Islet precursor cell (in vitro differentiated cells): ENCODE measurements at places on chromosomes 4 and X.

DNA sequence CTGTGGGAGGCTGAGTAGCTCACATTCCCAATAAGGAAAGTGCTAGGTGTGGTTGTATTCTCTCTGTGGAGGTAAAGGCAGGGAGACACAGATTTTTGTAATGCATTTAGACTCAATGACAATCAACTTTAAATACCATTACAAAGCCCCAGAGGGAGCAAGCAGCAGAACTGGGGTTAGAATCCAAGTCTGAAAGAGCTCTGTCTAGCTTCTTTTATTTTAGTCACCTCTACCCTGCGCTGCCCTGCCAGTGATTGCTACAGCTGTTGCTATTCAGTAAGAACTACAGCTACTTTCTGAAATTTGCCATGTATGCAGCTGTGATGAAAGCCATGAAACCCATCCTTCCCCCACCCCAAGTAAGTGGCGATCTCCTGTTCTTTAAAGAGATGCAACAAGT is 22.5 kb downstream of the SLC39A8 start:
- no peak for DNase-seq

DNA sequence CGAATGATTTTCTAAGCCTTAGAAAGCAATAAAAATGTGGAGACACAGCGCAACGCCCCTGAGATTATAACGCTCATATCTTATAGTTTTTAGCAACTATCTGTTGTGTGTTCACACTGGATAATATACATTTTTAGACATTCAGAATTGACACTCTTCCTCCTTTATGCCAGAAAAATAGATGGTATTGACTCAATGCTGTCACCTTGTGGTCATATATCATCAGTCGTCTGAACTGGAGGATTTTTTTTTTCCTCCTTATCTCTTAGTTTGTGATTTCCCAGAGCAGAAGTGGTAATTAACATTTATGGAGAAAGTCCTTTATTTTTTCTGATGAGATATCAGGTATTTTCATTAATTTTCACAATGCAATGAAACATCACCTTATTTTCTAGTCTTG is 759.6 kb downstream of the RAB28 start:
- no peak for DNase-seq

DNA sequence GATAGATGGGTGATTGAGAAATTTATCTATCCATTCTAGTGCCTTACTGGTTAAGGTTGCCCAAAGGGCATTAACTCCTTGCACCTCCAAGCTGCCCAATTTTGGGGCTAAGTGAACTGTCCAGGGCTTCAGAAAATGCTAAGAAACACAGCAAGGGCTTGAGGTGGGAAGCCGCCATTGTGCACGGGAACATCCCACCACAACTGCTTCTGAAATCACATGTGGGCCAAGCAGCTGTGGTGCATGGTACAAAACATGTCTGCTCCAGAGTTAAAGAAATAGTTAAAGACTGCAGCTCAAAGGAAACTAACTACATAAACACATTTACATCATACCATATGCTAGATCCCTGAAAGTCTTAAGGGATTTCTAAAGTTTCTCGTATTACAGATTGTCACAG is 144.3 kb upstream of the NDST3 start:
- DNase-seq, result no peak

- DNase-seq, result no peak
Measured at GRCh38 chr4:145492376-145492775, 10.7 kb downstream of the SMAD1 start.

DNA sequence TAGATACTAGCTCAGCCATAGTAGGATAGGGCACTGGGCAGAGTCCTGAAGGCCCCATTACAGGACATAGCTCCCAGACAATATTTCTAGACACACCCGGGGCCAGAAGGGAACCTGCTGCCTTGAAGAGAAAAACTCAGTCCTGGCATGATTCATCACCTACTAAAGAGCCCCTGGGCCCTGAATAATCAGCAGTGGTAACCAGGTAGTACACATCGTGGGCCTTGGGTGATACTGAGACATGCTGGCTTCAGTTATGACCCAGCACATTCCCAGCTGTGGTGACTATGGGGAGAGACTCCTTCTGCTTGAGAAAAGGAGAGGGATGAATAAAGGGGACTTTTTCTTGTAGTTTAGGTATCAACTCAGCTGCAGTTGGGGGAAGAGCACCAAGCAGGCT is 104.3 kb upstream of the STK26 start:
- no peak for DNase-seq

- DNase-seq, result peak; percentile 55
Measured at GRCh38 chr4:1053080-1053661, 41.7 kb downstream of the FGFRL1 start.

DNA sequence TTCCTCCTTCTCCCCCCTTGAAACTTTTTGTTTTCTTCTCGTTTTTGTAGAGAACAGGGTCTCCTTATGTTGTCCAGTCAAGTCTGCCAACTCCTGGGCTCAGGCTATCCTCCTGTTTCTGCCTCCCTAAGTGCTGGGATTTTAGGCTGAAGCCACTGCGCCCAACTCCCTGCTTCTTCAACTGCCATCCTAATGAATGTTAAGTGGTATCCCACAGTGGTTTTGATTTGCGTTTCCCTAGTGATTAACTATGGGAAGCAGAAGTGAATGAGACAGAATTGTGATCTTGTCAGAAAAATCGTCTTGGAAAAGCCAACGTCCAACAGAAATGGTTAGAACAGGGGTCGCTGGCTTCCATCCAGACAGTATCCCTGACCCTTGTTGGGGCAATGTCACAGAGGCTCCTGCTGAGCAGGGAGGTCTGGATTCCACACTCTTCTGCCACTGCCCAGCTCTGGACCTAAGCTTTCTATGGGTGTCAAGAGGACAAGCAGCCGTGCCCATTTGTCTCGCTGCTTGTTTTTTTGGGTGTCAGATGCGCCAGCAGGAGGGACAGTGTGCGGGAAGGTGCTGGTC is 869 bp upstream of the ADD1 start:
- DNase-seq, result peak; percentile 69

- DNase-seq, result no peak
Measured at GRCh38 chrX:9403374-9403773, 61.5 kb upstream of the TBL1X start.

GRCh38 chrX:134548257-134549201 is 88.6 kb downstream of the HPRT1 start:
- no peak for DNase-seq

DNA sequence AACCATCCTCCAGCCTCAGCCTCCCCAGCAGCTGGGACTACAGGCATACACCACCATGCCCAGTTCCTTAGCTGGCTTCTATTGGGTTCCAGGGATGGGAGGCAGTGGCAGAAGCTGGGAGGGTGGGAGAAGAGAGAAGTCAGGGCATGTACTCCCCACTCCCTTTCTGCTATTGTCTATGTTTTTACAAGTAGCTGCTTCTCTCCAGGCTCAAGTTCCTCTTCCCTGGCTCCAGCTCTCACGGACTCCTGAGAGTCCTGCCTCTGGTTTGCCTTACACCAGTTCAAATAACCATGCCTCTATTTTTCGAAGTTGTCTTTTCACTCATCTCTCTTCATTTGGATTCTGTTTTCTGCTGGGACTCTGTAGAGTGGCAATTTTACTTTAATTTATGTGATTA is 2.9 kb downstream of the TBC1D9 start:
- DNase-seq, result no peak

DNA sequence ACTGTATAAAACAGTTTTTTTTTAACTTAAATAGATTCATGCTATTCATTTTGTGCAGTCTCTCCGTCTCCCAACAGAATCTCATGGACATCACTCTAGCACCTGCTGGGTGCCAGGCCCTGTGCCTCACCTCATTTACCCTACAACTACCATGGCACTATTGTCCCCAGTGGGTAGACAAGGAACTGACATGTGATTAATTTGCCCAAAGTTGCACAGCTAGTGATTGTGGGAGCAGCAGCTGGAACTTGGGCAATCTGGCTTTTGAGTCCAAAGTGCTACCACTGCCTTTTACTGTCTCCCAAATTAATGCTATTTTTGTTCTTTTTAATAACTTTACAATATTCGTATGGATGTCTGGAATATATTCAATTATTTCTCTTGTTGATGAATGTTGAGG is 11.2 kb upstream of the PGRMC2 start:
- no peak for DNase-seq

- no peak for DNase-seq
Measured at GRCh38 chrX:37652589-37653231, 32.9 kb upstream of the XK start.

DNA sequence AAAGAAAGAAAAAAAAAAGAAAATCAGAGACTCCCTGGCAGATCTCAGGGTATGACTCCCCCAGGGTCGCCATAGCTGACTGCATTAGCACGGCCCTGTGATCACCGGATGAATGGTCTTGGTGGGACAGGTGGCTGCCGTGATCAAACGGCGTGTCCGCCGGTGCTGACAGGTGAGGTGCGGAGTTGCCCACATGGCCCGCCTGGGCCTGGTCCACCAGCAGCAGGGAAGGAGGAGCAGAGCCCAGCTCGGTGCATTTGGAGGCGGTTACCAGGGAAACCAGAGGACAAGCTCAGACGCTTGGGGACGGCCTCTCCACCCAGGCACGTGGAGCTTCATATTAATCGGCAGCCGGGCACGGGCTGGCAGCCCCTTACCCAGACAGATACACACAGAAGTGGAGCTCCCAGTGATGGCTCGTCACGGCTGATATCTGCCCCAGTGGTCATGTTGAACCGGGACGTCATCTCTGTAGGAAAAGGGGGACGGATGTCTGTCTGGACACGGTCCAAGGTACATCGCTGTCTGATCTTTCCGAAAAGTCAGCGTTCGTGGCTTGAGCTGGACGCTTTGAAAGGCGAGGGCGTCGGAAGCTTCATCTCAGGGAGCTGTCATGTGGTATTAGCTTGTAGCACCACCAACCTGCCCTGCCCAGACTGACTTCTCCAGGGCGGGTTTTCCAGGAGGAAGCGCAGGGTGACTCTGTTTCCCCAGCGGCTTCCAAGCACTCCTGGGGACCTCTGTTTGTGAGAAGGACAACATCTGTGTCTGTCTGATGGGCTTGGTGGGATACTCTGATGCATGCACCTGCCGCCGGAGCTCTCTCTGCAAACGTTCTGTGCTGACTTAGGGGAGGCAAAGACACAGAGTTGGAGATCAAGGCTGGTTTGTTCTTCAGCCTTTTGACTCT is 180.7 kb downstream of the CRLF2 start:
- peak; percentile 51 for DNase-seq
